HL-60 (cell line): ENCODE measurements at places on chromosomes 7 and 10.
A peak's percentile ranks its signal among the peaks of the same experiment; 100 is the strongest.

DNA sequence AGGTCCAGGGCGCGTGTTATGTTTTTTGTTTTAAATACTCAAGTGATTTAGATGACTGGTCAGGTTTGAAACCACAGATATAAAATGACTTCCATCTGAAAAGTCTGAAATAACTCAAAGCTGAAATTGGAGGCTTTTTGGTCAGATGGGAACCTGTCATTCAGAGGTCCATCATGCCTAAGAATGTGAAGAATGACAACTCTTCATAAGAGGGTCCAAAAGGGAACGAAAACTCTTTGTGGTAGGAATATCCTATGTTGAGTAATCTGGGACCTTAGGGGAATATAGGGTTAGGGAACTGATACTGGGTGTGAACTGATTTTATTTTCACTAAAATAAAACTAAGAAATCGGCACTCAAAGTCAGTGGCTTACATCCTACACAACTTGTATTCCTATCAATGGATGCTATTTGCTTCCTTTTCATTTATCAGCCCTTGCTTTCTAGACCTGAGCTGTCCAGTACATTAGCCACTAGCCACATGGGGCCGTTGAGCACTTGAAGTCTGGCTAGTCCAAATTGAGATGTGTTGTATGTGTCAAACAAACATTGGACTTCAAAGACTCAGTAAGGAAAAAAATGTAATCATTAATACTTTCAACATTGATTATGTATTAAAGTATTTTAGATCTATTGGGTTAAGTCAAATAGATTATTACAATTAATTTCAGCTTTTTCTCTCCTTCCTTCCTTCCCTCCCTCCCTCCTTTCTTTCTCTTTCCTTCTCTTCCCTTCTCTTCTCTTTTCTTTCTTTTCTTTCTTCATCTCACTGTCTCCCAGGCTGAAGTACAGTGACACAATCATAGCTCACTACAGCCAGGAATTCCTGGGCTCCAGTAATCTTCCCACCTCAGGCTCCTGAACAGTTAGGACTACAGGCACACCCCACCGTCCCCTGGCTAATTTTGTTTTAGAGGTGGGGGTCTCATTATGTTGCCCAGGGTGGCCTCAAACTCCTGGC lies 56.5 kb upstream of the KDM7A start:
- DNase-seq = no peak

GRCh38 chr7:119842786-119843185 lies 430.2 kb upstream of the KCND2 start:
- no peak for DNase-seq

GRCh38 chr7:45027774-45028114 lies 27.7 kb downstream of the CCM2 start:
- DNase-seq = peak; percentile 40

- DNase-seq = no peak
Measured at GRCh38 chr10:22301193-22301592, 15.0 kb upstream of the COMMD3 start.

DNA sequence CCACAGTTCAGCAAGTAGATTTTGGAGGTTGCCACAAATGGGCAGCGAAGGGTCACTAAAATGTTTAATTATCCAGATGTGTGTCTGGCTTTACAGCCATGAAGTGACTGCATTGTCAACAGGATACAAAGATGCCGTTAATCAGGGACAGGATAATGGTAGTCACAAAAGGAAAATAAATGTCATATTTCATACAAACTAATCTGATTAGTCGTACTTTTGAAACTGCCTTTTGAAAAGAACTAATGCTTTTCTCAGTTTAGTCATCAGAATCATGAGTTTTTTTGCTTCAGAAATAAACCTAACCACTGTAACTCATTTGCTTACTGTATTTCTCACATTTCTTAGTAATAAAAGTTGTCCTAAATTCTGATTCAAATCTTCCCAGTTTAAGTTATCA lies 22.2 kb upstream of the WNT16 start:
- DNase-seq = no peak

DNA sequence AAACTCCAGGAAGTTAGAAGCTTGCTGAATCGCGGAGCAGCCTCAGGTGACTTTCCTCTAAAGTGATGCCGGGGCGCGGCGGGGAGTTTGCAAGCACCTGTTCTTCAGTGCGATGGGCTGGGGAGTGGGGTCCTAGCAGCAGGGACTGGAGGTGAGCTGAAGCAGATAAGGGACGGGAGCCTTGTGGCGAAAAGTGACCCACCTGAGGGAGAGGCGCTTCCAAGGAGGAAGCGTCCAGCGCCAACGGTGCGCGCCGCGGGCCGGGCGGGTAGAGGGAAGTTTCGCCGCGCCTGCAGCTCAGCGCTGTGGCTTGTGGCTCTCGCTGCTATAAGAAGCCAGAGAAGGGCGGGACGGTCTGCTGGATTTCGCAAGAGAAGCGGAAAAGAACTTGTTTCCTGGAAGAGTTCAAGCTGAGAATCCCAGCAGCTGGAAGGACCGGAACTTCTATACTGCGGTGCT lies at the start of gene STEAP4:
STEAP4 (minus strand) TSS at position 305 of the 459 bp plus-strand sequence. CDS start 22,625 bp downstream, outside the sequence.
- DNase-seq = peak; percentile 70

DNA sequence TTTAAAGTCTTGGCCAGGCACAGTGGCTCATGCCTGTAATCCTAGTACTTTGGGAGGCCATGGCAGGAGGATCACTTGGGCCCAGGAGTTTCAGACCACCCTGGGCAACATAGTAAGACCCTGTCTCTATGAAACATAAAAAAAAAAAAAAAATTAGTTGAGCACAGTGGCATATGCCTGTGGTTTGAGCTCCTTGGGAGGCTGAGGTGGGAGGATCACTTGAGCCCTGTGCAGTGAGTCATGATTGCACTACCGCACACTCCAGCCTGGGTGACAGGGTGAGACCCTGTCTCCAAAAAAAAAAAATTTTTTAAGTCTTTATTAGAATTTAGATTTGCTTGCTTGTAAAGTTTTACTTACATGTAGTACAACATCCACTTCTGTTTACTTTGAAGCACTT lies 14.0 kb downstream of the WNT2 start:
- DNase-seq = no peak

DNA sequence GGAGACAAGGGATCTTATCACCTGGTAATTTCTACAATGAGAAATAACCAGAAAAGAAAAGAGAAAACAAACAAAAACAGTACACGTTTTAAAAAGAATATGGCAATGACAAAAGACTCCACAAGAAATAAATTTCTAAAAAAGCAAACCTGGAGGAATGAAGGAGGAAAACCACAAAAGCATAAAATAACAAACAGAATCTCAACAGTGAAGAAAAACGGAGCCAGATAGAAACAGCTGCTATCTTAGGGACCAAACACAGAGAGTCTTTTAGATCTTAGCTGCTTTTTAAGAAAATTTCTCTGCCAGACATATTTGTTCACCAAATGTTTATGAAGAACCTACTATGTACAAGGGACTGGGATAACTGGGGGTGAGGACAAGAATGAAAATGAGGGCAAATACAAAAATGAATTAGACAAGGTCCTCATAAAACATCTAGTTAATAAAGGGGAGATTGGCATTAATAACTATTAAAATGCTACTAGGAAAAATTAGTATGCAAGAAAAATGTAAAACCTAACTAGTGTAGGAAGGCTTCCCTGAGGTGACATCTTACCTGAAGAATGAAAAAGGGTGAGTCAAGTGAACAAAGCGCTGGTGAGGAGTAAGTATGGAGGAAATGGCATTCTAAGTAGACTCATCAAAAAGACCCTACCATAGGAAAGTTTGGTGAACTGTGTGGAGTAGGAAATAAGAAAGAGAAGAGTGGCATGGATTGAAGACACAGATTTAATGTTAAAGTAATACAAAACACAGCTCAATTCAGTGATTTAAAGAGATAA lies 34.3 kb downstream of the WASL start:
- DNase-seq = no peak

- no peak for DNase-seq
Measured at GRCh38 chr7:79507131-79507530, 53.7 kb upstream of the MAGI2 start.

- no peak for DNase-seq
Measured at GRCh38 chr7:12768948-12769347, 81.5 kb downstream of the ARL4A start.
